ENCODE measurements at places on chromosomes 16 and 17. TPM values are rescaled to one million over a fixed set of nuclear protein-coding genes. Genes with fewer than 3 reads are reported as not detected.

Gene LRRC37A
- total RNA-seq, result 1.4 TPM

Gene CCL17
- total RNA-seq, result not detected

Gene NACA2
- total RNA-seq, result not detected

Gene TEKT5
- not detected for total RNA-seq

Gene CD300LB
- not detected for total RNA-seq

Gene MYH8
- total RNA-seq, result not detected

Gene DNAI2
- not detected for total RNA-seq

Gene NEK8
- total RNA-seq, result 0.46 TPM
